ENCODE measurements at places on chromosomes 12 and 14.

DNA sequence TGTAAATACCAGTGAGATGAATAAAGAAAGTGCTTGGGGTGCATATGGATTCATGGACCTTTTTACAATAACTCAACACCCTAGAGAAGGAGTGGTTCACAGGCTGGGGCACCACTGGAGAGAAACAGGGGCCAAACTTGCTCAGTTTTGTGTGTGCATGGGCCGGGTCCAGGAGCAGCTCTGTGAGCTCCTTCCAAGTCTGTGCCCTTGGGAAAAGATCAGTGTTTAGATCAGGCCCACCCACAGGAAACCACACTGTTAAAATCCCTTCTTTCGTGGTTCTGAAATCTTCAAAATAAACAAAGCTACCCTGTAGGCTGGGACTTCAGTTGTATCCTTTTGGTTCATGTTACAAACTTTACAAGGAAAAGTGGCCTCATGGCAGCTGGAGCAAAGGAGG is 156.1 kb upstream of the TMEM260 start:
- DNase-seq: no peak

- no peak for DNase-seq
Observed at GRCh38 chr14:82776958-82777357, 1243.3 kb upstream of the SEL1L start.

GRCh38 chr12:66359300-66359699 is 57.0 kb downstream of the HELB start:
- no peak for DNase-seq

DNA sequence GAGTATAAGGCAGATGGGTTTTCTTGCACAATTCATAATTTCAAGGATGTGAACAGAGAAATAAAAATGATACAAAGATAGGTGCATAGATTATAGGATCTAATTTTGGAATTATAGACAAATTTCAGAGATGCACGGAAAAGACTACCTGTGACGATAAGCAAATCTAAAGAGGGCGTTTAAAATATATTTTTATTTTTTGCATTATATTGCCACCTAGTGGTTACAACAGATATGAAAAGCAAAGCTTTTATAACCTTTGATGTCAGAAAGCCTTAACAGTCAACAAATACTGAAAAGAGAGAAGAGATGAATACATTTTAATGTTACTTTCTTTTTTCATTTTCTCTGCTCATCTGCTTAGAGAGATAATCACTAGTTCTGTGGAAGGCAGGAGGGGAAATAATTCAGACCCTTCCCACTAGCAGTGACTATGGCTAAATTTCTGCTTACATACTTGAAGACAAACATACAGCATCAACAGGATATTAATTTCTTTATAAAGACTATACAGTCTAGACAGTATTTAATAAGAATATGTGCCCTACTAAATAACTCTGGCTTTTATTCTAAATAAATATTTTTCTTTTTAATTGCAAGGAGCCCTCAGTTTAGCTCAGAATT is 46.3 kb downstream of the NTS start:
- no peak for DNase-seq

GRCh38 chr12:124738636-124739467 is 124.8 kb downstream of the SCARB1 start:
- DNase-seq: no peak

DNA sequence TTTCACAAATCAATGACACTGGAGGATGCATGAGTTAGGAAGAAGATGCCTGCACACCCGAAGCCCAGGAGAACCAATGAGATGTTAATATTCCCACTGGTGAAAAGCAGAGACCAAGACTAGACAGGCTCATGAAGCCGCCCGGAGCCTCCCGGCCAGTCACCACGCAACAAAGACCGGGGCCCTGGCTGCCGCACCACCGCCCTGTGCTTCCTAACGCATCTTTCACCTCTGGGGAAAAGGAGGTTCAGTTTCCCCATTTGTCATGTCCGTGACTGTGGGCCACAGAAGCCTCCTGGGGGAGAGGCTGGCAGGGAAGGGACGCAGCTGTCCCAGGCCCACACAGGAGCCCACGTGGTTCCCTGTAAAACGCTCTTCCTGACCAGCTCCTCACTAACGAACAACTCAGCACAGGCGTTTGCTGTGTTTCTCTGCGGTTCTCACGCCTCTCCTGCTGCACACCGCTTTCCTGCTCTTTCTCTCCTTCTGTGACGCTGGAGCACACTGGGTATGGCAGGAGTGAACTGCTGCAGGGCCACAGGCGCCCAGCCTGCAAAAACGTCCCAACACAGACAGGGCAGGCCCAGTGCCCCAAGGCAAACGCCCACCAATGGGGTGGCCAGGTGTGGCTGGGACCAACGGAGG is 10.8 kb downstream of the RIMBP2 start:
- no peak for DNase-seq

- DNase-seq: no peak
Observed at GRCh38 chr14:53391631-53392285, 238.6 kb upstream of the DDHD1 start.

GRCh38 chr12:19588951-19589350 is 149.7 kb downstream of the AEBP2 start:
- no peak for DNase-seq

GRCh38 chr12:70936203-70936813 is 15.8 kb upstream of the PTPRR start:
- DNase-seq: no peak
